A673 (cell line): ENCODE measurements at places on chromosomes 2 and 18. TPM values are rescaled to one million over a fixed set of nuclear protein-coding genes. Genes with fewer than 3 reads are reported as not detected.
A peak's percentile ranks its signal among the peaks of the same experiment; 100 is the strongest.

Gene MTCL1
- 8.9 and 11.2 TPM in 2 replicates for total RNA-seq

Gene SERPINB13
- total RNA-seq = 0.49 and 0.50 TPM in 2 replicates

GRCh38 chr2:16881122-16881521 lies 215.5 kb upstream of the CYRIA start:
- no peak for DNase-seq
- H3K36me3 ChIP-seq = no peaks in the 10 kb centered on the region
- no peak overlapping the region for H3K27ac ChIP-seq
- H3K4me3 ChIP-seq = no peak overlapping the region

Gene VSNL1
- total RNA-seq = 4.8 and 7.8 TPM in 2 replicates

GRCh38 chr2:101745711-101746694 lies 48.5 kb downstream of the MAP4K4 start:
- H3K4me3 ChIP-seq = no peak overlapping the region
- H3K27me3 ChIP-seq = no peaks in the 10 kb centered on the region
- peak; percentile 56 for DNase-seq
- no peaks in the 10 kb centered on the region for H3K36me3 ChIP-seq

Gene FABP1
- total RNA-seq = not detected in 2 replicates

Gene GCG
- total RNA-seq = not detected in 2 replicates

DNA sequence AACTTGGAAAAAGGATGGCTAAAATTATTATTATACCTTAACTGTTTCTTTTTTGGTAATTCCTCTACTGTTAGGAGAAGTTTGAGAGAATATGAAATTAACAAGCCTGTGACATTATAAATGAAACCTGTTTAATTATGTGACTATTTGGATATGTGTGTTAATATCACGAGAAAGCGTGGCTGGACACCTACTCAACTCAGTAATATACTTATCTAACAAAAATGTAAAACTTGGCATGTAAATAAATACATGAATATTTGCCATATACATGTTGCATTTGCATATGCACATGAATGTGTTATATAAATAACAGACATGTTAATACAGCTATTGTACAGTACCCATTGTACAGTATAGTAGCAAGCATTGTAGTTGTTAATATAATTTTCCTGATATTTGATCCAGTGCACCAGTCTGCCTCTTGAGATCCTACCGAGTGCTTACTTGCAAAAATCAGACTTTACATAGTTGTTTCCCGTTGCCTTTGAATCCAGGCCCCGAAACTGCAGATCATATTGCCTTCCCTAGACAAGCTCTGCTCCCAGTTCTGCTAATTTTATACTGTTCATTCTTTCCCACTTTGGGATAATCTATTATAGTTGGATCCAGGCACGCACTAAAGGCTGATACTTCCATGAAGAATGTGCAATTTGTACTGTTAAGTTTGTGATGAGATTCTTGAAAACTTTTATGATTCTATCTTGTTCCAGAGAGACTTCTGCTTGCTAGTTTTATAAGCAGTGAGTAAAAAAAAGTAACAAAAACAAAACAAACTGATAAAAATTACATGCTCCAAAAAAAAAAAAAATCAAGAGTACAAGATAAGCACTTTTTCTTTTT lies 395.6 kb downstream of the ARHGAP15 start:
- H3K27ac ChIP-seq = peak overlapping the region; percentile 25
- no peaks in the 10 kb centered on the region for H3K36me3 ChIP-seq
- H3K4me3 ChIP-seq = no peak overlapping the region
- no peaks in the 10 kb centered on the region for H3K27me3 ChIP-seq
- no peak for DNase-seq

DNA sequence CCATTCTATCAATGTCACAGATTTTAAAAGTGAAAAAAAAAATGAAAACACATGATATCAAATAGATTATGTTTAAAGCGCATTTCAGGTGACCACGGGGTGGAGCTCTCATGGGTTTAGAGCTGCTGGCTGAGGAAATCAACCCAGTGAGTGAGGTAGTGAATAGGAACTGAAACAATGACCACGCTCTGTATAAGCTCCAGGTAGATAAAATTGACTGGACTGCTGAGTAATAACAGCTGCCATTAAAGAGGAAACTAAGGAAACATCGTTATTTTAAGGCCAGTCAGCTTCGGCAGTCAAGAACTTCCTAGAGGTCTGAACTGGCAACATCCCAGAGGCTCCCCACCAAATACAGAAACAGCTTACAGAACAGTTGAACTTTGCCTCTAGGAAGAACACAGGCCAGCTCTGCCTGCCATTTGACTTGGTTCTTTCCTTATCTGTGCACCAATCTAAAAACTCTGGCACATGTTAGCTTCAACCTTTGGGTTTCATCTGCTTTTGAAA lies 185.9 kb downstream of the PDE1A start:
- H3K4me1 ChIP-seq = peaks cover 4% of the 10 kb centered on the region
- no peaks in the 10 kb centered on the region for H3K36me3 ChIP-seq
- H3K27me3 ChIP-seq = no peaks in the 10 kb centered on the region
- peak; percentile 37 for DNase-seq
- no peak overlapping the region for H3K4me3 ChIP-seq

DNA sequence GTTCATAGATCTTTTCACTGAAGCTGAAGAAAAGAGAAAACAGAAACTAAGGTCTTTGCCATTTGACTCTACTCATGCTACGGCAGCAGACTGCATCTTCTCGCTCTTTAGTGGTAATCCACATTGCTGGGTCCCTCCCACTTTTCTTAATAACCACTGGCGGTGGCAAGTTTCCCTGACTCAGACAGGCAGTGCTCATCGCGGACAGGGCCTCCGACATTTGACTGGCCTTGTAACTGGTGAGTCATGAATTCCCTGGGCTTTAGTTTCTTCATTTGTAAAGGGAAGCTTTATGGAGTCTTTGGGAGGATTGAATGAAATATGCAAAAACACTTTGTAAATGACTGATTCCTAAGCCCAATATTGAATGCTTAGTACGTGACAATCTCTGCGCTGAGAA lies 238.2 kb upstream of the RBBP8 start:
- peak; percentile 35 for DNase-seq
- H3K27ac ChIP-seq = no peak overlapping the region
- H3K4me3 ChIP-seq = no peak overlapping the region
- no peaks in the 10 kb centered on the region for H3K27me3 ChIP-seq
- no peaks in the 10 kb centered on the region for H3K4me1 ChIP-seq

Gene LYPD6B
- not detected in 2 replicates for total RNA-seq

- no peaks in the 10 kb centered on the region for H3K36me3 ChIP-seq
- no peak for DNase-seq
- H3K27me3 ChIP-seq = no peaks in the 10 kb centered on the region
- H3K4me1 ChIP-seq = no peaks in the 10 kb centered on the region
Observed at GRCh38 chr18:12598181-12598930, 59.6 kb downstream of the SPIRE1 start.

Gene RNPEPL1
- total RNA-seq = 26.5 and 29.4 TPM in 2 replicates

Gene SH2D6
- 0.52 and 1.1 TPM in 2 replicates for total RNA-seq

Gene MSTN
- not detected in 2 replicates for total RNA-seq

DNA sequence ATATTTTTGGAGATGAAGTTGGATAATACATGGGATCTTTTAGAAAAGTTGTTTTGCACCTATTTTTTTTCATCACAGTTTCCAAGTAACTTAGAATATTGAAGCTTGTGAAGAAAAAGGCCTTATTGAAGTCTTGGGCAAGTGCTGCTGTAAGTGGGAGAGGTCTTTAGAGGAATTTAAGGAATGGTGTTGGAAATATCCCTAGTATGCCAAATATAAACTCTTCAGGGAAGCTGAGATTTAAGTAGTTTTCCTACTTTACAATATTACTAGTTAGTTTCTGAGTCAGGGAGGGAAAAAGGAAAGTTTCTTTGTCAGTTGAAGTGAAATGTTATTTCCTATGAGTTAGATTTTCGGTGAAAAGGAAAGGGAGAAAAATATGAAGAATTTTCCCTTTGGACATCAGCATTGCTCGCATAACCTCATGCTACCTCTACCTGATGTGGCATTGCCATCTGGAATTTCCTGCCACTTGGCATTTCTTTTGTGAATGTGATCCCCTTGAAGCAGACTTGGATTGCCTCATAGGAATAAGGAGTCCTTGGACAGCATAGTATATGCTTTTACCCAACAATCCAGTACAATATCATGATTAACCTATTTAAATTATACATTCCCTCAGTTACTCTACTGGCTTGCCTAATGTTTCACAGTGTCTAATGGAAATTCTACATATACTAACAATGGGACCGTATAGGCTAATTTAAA lies 12.1 kb downstream of the PLEKHH2 start:
- H3K4me1 ChIP-seq = no peaks in the 10 kb centered on the region
- no peak for DNase-seq
- no peaks in the 10 kb centered on the region for H3K27me3 ChIP-seq
- H3K4me3 ChIP-seq = no peak overlapping the region

Gene COL4A4
- 0.11 TPM in 1 of 2 replicates, not detected in the other for total RNA-seq

DNA sequence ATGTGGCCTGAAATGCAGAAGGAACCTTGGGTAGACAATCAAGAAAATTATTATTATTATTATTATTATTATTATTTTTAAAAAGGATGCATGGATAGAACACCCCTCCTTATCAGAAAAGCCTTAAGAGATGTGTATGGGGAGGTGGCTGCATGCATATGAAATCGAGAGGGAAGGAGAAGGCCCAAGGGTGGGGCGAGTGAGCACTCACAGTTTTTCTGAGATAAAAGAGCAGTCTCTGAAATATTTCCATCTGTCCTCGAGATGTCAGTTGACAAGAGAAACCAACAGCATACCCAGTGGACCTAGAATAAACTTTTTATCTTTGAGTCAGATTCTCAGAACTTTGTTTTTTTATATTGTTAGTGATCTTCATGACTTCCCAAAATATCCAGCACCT lies 282.9 kb downstream of the GPD2 start:
- no peak overlapping the region for H3K27ac ChIP-seq
- H3K4me3 ChIP-seq = no peak overlapping the region
- no peak for DNase-seq
- no peaks in the 10 kb centered on the region for H3K36me3 ChIP-seq
- no peaks in the 10 kb centered on the region for H3K27me3 ChIP-seq
- H3K4me1 ChIP-seq = no peaks in the 10 kb centered on the region

DNA sequence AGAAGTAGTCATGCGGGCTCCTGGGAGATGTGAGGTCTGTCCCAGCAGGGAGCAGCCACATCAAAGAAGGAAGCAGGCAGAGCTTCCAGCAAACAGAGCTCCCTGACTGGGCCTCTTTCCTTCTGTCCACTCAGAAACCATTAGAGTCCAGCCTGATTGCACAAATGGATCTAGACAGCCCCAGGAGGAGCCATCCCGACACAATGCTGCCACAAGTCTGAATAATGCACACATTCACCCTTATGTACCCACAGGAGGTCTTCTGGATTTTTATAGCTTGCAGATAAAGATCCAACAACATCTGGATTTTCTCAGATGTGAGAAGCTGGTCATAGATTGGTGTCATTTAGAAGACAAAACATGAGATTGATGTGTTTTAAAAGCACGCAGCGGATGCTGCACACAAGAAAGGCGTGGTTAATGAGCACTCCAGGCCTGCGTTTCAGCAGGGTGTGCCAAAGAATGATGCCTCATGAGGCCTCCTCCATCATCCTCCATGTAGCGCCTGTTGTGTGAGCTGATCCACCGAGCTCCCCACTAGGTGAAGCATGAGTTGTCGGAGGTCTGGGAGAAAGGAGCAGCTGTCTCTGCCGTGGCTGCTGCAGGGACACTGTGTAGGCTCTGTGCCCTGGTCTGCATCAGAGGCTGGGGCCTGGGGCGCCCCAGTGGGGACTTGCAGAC lies 60.6 kb downstream of the MTCL1 start:
- no peak overlapping the region for H3K27ac ChIP-seq
- DNase-seq = peak; percentile 15
- H3K4me1 ChIP-seq = no peaks in the 10 kb centered on the region
- H3K36me3 ChIP-seq = no peaks in the 10 kb centered on the region

GRCh38 chr2:237923481-237924163 lies 43.2 kb upstream of the UBE2F start:
- peak overlapping the region; percentile 27 for H3K4me3 ChIP-seq
- no peaks in the 10 kb centered on the region for H3K4me1 ChIP-seq
- H3K27ac ChIP-seq = no peak overlapping the region
- no peaks in the 10 kb centered on the region for H3K36me3 ChIP-seq
- no peaks in the 10 kb centered on the region for H3K27me3 ChIP-seq

Gene TBR1
- 0.17 and 0.44 TPM in 2 replicates for total RNA-seq

- H3K36me3 ChIP-seq = no peaks in the 10 kb centered on the region
- H3K27me3 ChIP-seq = no peaks in the 10 kb centered on the region
- H3K4me1 ChIP-seq = no peaks in the 10 kb centered on the region
- DNase-seq = no peak
Observed at GRCh38 chr2:144675331-144675730, 155.4 kb upstream of the ZEB2 start.

- no peaks in the 10 kb centered on the region for H3K36me3 ChIP-seq
- no peak overlapping the region for H3K4me3 ChIP-seq
- no peak for DNase-seq
- H3K27me3 ChIP-seq = no peaks in the 10 kb centered on the region
- no peak overlapping the region for H3K27ac ChIP-seq
Observed at GRCh38 chr18:57534511-57534909, 52.0 kb downstream of the FECH start.

DNA sequence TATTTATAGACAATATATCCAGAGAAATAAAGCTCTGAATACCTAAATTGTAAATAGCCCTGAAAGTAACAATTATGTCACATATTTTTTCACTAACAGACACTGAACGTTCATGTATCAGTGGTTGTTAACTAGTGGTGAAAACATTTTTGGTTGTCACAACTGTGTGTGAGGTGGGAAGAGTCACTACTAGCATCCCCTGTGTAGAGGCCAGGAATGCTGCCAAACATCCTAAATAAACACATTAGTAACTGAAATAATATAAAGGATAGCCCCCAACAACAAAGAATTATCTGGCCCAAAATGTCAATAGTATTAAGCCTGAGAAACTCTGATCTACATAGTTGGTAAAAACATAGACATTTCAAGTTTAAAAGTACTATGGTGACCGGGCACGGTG lies 64.5 kb downstream of the ROCK1 start:
- H3K36me3 ChIP-seq = no peaks in the 10 kb centered on the region
- DNase-seq = no peak
- peaks cover 2% of the 10 kb centered on the region for H3K4me1 ChIP-seq
- no peaks in the 10 kb centered on the region for H3K27me3 ChIP-seq
- no peak overlapping the region for H3K27ac ChIP-seq
